ENCODE measurements at places on chromosomes 4 and X. TPM values are rescaled to one million over a fixed set of nuclear protein-coding genes. Genes with fewer than 3 reads are reported as not detected.

DDIT4L gene
- total RNA-seq: 0.26 TPM

ANKRD37 gene
- total RNA-seq: 5.9 TPM

LIMCH1 gene
- 1.4 TPM for total RNA-seq

FGA gene
- not detected for total RNA-seq

RPS6KA6 gene
- total RNA-seq: 2.6 TPM

RRH gene
- 0.13 TPM for total RNA-seq

VCX gene
- not detected for total RNA-seq

CT47B1 gene
- total RNA-seq: not detected

GAR1 gene
- total RNA-seq: 17.0 TPM

CCNA2 gene
- 35.6 TPM for total RNA-seq

HS3ST1 gene
- 0.40 TPM for total RNA-seq

AKAP4 gene
- total RNA-seq: not detected

ADH1C gene
- 0.13 TPM for total RNA-seq

CXCL8 gene
- 842 TPM for total RNA-seq

PDGFRA gene
- 159 TPM for total RNA-seq

ADGRL3 gene
- 27.1 TPM for total RNA-seq

FOXR2 gene
- total RNA-seq: not detected

RHOXF1 gene
- total RNA-seq: not detected
